OCI-M1 (cell line): ENCODE measurements at places on chromosomes 5 and 9.
A peak's percentile ranks its signal among the peaks of the same experiment; 100 is the strongest.

- DNase-seq: no peak
Observed at GRCh38 chr5:135582099-135582781, 3.4 kb upstream of the CXCL14 start.

DNA sequence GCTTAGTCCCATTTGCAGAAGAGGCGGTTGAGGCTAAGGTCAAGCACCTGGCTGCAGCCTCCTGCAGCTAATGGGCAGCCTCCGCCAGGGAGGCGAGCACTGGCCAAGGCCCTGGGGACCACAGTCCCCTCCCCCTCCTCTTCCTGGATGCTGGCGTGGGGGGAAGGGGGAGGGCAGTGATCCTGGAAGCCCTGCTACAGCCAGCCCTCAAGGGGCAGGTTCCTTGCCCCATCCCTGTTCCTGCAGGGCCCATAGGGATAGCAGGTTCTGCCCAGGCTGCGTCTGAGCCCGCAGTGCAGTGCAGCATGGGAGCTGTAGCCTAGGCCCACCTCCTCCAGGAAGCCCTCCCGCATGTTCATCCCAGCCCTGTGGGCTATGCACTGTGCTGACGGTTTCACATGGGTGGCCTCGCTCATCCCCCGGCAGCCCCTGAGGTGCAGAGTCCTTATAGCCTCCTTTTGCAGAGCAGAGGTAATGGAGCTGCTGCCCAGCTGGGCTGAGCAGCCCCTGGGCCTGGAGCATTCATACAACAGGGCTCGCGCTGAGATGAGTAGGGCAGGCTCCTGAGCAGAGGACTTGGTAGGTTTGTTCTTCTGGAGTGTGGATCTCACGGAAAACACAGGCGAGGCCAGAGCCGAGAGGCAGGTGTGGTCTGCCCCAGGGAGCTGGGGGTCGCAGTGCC lies 36.0 kb downstream of the KCNT1 start:
- no peak for DNase-seq

- DNase-seq: no peak
Observed at GRCh38 chr5:174159327-174160114, 114.0 kb downstream of the NSG2 start.

- no peak for DNase-seq
Observed at GRCh38 chr9:76510041-76510440, 51.1 kb downstream of the GCNT1 start.

DNA sequence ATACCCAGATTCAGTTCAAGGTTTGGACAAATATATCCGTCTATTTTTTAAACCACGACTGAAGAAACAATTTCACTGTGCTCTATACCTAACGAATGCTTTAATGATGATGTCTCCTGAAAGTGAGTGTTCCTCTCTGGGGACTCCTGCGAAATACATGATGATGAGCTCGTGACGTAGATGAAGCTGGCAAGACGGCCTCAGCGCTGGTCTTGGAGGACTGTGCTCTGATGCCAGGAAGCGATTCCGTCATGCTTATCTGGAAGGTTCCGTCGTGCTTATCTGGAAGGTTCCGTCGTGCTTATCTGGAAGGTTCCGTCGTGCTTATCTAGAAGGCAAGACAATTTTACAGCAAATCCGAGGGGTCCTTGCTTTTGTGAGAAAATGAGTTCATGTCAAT lies 250.8 kb upstream of the IRX2 start:
- DNase-seq: no peak

- DNase-seq: no peak
Observed at GRCh38 chr5:142166754-142167153, 58.2 kb downstream of the NDFIP1 start.

- no peak for DNase-seq
Observed at GRCh38 chr5:28734396-28734795, 1696.0 kb upstream of the CDH9 start.

DNA sequence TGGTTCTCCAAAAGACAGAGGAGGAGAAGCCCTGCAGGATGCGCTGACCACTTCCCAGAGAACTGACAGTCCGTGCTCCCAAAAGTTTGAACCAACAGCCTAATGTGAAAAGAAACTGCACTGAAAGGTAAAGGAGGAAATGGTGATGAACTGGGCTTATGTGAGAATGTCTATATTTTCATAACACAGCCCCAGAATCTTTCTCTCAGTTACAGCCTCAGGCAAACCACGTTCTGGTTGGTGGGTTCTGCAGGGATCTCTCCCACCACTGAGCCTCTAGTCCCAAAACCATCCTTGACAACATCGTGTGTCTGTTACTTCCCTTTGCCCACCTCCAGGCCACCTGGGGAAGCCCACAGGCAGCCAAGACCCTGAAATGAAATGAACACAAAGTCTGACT lies 23.9 kb downstream of the SPARC start:
- DNase-seq: no peak

DNA sequence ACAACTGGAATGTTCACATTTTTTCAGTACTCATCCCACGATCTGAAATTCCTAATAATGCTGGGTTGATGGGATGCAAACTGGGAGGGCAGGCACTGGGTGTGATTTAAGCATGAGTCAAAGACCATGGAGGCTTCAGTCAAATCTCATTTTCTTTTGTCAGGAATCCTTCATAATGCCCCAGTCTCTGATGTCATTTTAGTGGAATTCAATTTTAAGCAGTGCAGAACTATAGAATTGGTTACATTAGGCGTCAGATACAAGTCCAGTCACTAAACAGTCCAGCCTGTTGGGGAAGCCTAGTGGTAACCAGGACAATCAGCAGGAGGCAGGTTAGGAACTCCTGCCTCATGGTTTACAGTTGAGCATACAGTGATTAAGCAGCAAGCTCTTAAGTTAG lies 41.0 kb upstream of the TMEM215 start:
- no peak for DNase-seq

DNA sequence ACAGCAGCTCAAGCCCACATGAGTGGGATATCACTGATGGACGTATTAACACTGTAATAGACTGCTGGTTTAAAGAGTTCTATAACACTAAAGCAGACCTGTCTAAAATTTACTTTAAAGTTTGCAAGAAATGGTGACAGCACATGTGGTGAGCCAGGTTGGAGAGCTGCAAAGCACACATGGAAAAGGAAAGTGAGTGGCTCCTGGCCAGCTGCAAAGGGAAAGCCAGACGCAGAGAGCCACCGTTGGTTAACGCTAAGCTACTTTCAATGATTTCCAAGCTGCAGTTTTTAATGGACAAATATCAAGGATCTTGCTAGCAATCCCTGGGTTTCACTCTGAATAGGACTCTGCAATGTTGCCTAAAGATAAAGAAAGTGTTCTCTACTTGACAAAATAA lies 89.9 kb downstream of the CTNND2 start:
- no peak for DNase-seq

GRCh38 chr5:6775571-6775970 lies 62.3 kb downstream of the TENT4A start:
- DNase-seq: no peak

DNA sequence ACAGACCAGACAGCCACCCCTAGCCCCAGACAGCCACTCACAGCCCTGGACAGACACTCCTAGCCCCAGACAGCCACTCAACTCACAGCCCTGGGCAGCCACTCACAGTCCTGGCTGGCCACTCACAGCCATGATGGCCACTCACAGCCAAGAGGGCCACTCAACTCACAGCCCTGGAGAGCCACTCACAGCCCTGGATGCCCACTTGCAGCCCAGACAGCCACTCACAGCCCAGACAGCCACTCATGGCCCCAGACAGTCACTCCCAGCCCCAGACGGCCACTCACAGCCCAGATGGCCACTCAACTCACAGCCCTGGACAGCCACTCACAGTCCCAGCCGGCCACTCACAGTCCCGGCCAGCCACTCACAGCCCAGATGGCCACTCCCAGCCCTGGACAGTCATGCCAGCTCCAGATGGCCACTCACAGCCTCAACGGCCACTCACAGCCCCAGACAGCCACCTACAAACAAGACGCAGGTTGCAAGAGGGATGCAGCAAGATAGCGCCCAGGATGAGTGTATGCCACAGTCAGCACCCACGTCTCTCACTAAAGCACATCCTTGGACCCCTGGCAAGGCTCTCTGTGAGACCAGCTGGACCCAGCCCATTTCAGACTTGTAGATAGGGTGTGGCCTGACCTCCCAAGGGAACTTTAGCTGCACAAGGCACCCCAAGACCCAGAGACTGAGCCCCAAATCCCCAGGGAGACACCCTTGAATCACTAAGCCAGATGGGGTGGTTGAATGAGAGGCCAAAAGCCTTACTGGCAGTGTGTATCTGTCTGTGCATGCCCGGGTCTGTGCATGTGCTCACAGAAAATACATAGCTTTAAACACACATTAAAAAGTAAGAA lies 22.4 kb downstream of the ZDHHC11B start:
- no peak for DNase-seq

GRCh38 chr9:6305954-6306563 lies 22.1 kb upstream of the TPD52L3 start:
- DNase-seq: peak; percentile 99

GRCh38 chr9:93669958-93670207 lies 93.5 kb downstream of the PHF2 start:
- DNase-seq: no peak

DNA sequence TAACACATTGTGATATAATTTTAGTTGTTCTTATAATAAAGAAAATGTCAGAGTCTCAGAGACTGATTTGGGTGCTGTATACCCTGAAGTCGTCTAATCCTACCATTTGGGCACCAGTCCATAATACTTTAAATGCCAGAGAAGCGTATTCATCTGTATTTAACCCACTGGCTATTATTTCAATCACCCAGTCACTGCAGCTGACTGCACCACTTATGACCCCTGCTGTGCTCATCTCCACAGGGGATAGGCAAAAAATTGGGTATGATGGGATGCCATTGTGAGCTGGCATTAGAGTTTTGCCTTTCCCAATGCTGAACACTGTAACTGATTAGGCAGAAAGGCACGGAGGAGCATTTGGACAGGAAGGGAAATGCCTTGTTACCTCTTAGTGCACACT lies 599.7 kb downstream of the CAAP1 start:
- no peak for DNase-seq

DNA sequence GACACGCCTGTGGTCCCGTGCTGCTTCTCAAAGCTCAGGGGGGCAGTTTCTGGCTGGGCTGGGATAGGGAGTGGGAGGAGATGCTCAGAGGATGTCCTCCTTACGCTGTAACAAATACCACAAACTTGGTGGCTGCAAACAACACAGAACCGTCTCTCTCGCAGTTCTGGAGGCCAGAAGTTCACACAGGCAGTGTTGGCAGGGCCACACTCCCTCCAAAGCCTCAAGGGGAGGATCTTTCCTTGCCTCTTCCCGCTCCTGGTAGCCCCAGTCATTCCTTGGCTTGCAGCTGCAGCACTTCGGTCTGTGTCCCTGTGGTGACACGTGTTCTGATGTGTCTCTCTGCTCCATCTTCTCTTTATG lies 10.4 kb upstream of the ORM1 start:
- no peak for DNase-seq

- no peak for DNase-seq
Observed at GRCh38 chr9:129868872-129869486, 33.7 kb downstream of the USP20 start.

GRCh38 chr5:134494780-134495179 lies 30.7 kb upstream of the JADE2 start:
- DNase-seq: no peak

DNA sequence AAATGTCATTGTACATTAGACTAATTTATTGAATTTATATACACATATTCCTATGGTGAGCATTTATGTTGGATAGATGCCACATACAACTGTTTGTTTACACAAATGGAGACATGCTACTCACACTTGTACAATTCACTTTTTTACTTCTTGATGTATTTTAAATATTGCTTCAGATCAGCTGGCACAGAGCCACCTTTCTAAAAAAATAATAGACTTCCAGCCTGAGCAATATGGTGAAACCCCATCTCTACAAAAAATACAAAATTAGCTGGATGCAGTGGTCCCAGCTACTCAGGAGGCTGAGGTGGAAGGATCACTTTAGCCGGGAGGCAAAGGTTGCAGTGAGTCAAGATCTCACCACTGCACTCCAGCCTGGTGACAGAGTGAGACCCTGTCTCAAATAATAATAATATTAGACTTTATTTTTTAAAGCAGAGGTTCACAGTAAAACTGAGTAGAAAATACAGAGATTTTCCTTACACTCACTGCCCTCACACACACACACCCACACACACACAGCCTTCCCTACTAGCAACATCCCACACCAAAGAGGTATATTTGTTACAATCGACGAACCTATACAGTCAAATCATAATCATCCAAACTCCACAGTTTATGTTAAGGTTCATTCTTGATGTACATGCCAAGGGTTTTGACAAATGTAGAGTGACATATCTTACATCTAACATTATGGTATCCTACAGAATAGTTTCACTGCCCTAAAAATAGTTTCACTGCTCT lies 16.5 kb upstream of the ADRB2 start:
- DNase-seq: no peak

GRCh38 chr5:112684737-112685136 lies 52.9 kb upstream of the APC start:
- no peak for DNase-seq

DNA sequence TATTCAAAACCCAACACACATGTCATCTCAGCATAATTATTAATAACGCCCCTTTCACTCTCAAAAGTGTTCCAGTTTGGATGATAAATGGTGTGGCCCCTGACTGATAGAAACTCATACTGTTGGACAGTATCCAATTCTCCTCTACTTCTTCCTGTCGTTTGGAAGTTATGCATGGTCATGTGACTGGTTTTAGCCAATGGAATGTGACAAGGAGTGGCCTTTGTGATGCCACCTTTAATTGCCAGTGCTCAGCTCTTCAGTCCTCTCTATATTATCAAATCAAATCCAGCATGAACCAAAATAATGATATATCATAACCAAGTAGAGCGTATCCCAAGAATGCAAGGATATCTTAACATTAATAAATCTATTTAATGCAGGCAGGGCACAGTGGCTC lies 117.8 kb upstream of the SPIN1 start:
- DNase-seq: no peak

DNA sequence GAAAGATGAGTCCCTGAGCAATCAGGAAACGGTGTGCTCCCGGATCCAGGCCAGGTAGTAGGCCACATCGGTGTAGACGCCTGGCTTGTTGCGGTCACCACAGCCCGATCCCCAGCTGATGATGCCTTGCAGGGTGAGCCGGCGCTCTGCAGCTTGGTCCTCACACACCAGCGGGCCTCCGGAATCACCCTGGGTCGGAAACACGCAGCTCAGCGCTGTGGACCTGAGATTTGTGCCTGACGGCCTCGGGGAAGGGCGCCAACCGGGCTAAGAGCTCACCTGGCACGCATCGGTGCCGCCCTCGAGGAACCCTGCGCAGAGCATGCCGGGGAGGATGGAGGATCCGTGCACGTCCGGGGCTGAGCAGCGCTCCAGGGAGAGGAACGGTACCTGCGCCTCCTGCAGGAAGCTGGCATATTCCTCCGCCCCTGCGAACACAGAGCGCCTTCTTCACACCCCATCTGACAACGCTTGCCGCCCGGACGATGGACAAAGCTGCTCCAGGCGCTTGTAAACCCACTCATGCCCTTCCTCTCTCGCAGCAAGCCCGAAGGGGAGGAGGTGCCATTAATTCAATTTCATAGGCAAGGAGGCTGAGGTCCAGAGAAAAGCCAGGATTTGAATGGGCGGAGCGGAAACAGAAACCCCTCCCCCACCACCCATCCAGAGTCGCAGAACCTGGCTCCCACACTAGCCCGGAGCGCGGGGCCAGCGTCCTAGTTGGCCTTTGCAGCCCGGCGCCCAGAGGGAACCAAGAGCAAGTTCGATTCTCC lies 2.0 kb upstream of the PFN3 start:
- DNase-seq: no peak
